Activated CD8-positive, alpha-beta memory T cell treated with anti-CD3 and anti-CD28 coated beads for 1 hour (primary cell): ENCODE measurements at places on chromosomes 11 and 22.

GRCh38 chr11:116829525-116830183, at the start of gene APOC3:
Gene APOC3 (plus strand): TSS chr11:116829907. CDS start chr11:116830583, 676 bp downstream.
- no peak for DNase-seq

DNA sequence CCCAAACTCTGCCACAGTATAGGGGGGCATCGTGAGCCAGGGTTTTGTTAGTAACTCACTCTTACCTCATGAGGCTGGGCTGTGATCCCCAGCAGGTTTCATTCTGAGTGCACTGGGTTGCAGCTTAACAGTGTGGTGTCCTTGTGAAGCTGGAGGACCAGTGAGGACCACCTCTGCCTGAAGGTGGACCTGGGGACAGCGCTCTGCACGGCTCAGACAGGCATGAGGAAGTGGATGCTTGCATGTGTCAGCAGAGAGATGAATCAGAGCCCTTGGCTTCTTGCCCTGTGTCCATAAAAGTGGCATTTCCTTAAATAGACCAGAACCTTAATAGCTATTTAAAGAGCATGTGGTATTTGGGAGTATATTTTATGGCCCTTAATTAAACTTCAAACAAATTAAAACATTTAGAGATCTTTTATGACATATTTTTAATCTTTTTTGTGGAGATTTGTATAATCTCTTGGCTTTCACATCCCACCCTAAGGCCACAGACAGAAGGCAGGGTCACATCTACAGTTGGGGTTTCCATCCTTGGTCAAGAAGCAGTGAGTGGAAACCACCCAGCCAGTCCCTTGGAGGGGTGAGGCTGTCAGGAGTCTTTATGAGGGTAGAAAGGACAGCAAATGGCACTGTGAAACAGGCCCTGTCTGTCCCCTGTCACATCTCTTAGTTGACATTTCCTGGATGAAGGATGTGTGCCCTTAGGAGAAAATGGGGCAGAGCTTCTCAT, 24.8 kb upstream of the ADORA2A start:
- no peak for DNase-seq

DNA sequence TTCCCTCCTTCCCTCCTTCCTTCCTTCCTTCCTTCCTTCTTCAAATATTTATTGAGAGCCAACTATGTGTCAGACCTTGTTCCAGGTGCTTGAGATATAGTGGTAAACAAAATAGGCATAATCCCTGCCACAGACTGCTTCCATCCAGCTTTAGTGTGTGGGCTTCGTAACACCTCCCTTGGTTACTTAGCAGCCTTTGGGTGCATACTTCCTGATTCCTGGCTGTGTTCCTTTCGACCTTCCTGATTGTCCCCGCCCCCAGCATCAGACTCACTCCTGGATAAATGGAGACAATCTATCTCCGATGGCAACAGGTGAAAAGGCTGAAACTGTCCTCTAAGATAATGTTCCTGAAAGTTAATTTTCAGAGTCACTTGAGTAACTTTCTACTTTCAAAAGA, 13.5 kb downstream of the CCDC81 start:
- DNase-seq: no peak

DNA sequence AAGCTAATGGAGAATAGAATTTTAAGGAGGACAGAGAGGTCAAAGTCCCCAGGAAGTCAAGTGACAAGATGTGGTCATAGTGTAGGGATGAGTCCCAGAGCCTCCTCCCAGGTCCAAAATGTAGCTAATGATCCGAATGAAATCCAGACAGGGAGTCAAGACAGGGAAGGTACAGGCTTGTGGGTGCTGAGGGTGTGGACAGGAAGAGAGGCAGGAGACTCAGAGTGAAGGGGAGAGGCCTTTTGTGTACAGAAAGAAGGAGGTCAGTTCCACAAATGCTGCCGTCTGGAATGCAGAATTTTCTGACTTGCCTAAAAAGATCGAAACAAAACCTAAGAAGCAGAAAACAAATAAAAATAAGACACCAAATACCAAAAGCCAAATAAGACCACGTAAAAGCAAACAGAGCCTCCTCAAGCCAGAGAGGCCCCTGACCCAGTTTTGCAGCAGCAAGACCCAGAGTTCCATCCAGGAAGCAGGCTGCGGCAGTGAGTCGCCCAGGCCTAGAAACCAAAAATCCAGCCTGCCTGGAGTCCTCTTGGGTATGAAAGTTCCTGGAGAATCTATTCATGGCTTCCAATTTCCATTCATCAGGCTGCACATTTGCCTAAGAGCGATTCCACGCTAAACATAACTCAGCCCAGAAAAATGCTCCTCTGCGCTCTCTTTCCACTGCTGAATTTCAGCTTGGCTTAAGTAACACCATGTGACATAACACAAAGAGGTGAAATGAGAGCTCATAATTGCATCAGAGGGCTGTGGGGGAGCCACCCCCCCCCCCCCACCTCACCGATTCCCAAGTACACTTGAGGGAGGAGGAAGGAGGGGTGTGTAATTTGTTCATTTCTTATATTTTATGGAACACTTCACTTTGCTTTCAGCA, 71.2 kb downstream of the KIRREL3 start:
- DNase-seq: no peak

- DNase-seq: no peak
These were observed 87.6 kb upstream of the APOA1 start for GRCh38 chr11:116925050-116925449.

DNA sequence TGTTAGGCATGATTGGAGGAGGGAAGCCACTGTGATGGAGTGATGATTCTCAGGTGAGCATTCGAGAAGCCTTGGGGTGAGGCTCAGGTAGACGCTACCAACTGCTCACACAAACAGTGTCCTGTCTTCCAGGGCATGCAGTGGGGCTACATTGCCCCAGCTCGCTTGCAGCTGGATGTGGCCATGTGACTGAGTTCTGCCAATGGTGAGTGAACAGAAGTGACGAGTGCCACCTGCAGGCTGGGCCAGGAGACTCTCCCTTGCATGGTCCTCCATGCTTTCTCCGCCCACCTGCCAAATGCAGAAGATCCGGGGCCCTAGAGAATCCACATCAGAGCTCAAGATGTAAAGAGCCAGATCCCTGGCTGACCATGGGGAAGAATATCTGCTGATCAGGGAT, 195.9 kb downstream of the BCR start:
- no peak for DNase-seq

DNA sequence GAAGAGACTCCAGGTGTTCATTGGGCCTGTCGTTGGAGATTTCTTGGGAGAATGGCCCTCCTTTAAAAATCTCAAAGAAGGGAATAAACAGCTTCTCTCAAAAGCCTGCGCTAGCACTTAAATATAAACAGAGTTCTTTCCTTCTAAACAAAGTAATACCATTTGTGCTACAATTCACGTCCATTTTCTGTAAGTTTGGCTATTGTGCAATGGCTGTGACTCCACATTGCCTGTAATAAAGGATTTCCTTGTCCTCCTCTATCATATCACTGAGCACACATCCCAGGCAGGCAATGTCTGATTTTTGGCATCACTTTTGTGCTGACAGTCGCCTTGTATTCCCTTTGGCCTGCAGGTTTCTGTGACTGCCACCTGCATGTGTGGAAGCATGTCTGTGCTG, 4.9 kb upstream of the ADAMTS8 start:
- no peak for DNase-seq

GRCh38 chr11:95764267-95764898, 25.2 kb downstream of the FAM76B start:
- no peak for DNase-seq

- DNase-seq: no peak
These were observed 576.0 kb downstream of the SOX6 start for GRCh38 chr11:15780382-15780781.

GRCh38 chr11:35814720-35815305, 129.0 kb upstream of the LDLRAD3 start:
- no peak for DNase-seq

DNA sequence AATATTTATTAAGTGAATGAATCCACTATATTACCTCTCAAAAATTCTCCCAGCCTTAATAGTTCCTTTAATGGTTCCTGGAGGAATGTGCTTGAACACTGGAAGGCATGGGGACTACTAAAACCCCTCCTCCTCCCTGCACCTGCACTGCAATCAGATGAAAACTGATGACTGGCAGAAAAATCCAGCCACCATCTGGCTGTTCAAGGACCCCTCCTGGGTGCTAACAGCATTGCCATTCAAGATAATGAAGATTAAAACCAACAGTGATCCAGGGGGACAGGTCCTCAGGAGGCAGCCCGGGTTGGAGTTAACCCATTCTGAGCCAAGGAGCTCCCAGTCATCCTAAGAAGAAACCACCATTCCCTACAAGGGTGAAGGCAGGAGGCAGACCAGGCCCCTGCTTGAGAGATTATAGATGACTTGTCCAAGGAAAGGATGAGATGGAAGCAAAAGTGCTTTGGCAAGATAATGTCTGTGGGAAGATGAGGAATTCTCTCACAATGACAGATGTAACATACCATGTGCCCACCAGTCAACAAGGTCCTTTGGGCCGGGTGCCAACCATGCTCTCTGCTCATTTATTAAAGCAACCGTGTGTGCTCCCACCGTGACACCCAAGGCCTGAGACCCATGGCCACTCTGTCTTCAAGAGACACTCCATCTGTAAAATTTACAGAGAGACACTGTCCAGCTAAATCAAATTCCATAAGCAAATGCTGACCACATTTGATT, 90.6 kb downstream of the LARGE1 start:
- no peak for DNase-seq

DNA sequence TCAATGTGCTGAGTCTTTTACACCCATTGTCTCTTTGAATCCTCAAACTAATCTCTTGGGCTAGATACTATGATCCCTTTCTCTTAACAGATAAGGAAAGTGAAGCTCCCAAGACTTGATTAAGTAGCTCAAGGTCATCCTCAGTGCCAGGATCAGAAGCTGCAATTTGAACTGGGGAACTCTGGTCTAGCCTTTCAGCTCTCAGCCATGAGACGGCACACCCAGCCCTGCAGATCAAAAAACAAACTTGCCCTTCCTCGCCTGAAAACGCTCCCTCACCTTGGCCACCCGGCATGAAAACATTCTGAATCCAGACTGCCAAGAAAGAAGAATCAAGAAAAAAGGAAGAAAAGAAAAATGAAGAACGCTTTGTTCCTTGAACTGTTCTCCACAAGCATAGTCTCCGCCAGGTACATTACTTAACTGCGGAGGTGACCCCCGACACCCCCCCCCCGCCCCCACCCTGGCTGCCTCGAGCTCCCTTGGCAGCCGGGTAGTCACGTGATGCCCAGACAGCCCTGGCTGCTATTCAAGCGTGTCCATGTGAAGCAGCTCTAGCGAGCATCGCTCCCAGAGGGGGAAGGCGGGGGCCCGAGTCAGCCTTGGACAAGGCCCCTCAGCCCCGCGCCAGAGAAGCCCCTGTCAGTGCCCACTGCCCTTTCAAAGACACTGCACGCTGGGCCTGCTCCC, 451.2 kb downstream of the MIAT start:
- no peak for DNase-seq
